ENCODE measurements at places on chromosomes 2 and 18.

- no peak for DNase-seq
Observed at GRCh38 chr2:96655526-96655925, 13.0 kb downstream of the FER1L5 start.

- no peak for DNase-seq
Observed at GRCh38 chr2:1606421-1607235, 137.7 kb downstream of the PXDN start.

- no peak for DNase-seq
Observed at GRCh38 chr2:227095346-227095745, 68.7 kb downstream of the COL4A4 start.

DNA sequence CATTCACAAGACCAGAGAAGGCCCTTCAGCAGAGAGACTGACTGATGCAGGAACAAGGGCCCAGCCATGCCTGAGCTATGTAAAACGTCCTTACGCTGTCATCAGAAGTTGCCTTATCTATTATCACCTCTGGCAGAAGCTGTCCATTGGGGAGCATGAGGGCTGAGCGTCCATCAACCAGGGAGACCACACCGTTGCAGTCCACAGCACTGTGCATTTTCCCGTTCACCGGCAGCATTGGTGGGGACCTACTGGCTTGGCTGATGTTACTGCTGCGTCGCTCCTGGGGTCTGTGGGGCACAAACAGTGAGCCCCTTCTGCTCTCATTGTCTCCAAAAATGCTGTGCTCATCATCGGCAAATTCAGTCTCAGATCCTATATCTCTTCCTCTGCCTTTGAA is 91.4 kb downstream of the SCN9A start:
- DNase-seq: no peak

GRCh38 chr2:51711766-51712165 is 679.8 kb upstream of the NRXN1 start:
- no peak for DNase-seq

- DNase-seq: no peak
Observed at GRCh38 chr2:100059638-100060037, 82.8 kb downstream of the AFF3 start.

DNA sequence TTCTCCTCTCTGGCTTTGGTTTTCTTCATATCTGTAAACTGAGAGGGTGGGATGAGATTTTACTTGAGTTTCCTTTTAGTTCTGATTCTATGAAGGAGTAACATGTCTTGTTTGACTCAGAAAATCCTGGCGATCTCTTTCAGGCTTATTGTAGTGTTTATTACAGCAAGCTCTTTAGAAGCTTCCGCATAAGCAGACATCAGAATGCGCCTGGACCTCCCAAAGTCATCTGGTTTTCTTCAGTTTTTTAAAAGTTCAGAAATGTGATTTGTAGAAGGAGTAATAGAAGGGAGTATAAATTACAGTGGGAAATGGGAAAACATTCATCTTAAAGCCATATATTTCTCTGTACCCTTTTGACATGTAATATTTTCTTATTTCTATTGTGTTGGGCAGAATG is 68.4 kb downstream of the EML6 start:
- DNase-seq: no peak

- no peak for DNase-seq
Observed at GRCh38 chr2:218607436-218608115, at the start of gene PLCD4. TSS of gene PLCD4 (plus strand) at chr2:218607899. CDS start at chr2:218615740, 7,841 bp downstream.

GRCh38 chr2:33372940-33373553 is 103.4 kb upstream of the RASGRP3 start:
- DNase-seq: no peak

- DNase-seq: no peak
Observed at GRCh38 chr18:69109686-69110085, 291.0 kb upstream of the DOK6 start.

DNA sequence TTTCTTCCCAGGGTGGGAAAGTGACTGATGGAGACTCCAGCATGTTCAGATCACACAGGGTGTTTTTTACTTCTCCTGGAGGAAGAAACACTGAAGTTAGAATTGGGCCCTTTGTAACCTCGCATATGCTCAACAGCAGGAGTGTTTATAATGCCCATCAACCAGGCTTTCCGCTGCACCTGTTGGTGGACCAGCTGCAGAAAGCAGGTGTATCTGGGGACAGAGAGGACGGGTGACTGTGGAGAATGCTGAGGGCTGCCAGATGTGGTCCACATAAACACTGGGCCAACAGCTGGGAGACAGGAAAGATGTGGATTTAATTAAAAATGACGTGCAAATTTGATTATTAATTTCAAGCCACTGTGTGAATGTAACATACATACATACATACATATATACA is 335.5 kb upstream of the SPRED2 start:
- no peak for DNase-seq

GRCh38 chr18:34801774-34802173 is 91.7 kb downstream of the DTNA start:
- DNase-seq: no peak

- DNase-seq: no peak
Observed at GRCh38 chr2:200081236-200081635, 125.9 kb downstream of the MAIP1 start.

GRCh38 chr2:140701726-140702125 is 1429.1 kb downstream of the LRP1B start:
- DNase-seq: no peak

- no peak for DNase-seq
Observed at GRCh38 chr18:37701967-37702366, 136.4 kb upstream of the CELF4 start.

DNA sequence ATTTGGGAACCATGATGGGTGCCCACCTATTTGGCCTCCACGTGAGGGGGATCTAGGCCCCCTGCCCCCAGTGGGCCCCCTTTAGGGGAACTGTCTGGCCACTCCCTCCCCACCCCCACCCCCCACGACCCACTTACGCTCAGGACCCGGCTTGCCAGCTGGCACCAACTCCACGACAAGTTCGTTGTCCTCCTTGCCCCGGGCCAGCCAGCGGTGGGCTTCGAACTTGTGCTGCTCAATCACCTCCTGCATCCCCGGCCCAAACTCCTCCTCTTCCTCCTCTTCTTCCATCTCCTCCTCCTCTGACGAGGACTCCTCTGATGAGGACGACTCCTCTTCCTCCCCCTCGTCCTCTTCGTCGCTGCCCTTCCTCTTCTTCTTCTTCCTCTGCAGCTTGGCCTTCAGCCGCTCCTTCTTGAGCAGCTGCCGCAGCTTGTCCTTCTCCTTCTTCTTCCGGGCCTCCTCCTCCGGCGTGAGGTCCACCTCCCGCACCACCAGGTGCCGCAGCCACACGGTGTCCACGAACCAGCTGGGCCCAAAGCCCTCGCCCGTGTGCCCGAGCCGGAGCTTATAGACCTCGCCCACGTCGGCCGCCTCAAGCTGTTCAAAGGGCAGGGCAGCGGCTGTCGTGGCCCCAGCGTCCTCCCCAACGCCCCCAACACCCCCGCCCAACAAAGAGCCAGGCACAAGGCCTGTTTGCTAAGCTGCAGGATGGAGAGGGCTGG is 96.9 kb downstream of the LOXHD1 start:
- no peak for DNase-seq

DNA sequence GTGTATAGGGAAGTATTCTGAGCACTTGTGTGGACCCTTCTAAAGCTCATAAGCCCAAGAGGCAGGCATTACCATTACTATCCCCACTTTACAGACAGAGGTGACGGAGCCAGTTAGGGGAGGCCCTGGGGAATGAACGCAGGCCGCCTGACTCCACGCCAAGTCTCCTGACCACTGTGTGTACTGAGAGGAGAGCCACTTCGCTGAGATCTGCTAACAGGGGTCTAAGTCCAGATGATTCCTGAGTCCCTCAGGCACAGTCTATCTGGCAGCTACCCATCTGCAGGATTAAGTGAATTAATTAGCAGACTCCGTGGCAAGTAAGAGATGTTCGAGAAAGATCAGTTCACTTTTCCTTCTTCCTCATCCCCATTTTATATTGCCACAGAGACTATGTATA is 13.7 kb downstream of the CYB5A start:
- no peak for DNase-seq

- DNase-seq: no peak
Observed at GRCh38 chr2:30287190-30287840, 56.0 kb downstream of the LBH start.

DNA sequence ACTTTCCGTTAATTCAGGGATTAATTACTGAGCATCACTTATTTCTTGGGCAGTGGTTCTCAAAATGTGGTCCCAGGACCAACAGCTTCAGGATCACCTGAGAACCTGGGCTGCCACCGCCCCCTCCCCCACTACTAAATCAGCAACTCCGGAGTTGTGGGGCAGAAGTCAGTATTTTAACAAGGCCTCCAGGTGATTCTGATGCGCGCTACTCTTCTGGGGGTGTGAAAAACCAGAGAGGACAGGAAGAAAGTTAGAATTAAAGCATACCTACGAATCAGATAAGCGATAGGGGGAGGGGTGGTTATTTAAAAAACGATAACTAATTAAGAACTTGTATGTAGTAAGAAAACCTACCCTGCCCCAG is 319 bp downstream of the ZSCAN30 start:
- DNase-seq: no peak

DNA sequence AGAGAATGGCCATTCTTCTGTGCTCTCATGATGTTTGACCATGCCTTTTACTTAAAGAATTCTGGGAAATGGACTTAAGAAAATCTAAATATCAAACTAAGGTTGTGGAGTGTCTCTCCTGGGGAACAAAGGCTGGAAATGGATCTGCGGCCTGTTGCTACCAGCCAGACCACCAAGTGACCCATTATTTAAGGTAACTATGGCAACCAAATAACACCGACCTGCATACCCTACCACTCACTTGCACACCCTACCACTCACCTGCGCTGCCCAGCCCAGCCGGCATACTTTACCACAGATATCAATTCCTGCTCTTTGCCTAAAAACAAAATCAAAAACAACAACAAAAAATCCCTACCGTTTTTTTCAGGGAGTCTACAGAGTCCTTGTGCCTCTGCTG is 203.2 kb downstream of the NBAS start:
- no peak for DNase-seq

- DNase-seq: no peak
Observed at GRCh38 chr2:105121434-105121833, 83.6 kb downstream of the MRPS9 start.
